ENCODE measurements at places on chromosomes 11 and 22.

- DNase-seq: no peak
Observed at GRCh38 chr11:58945663-58946062, 6.4 kb downstream of the GLYATL1 start.

GRCh38 chr22:22410121-22410520 lies 98.4 kb downstream of the ZNF280B start:
- no peak for DNase-seq

GRCh38 chr22:36726007-36726380 lies 22.4 kb upstream of the CACNG2 start:
- DNase-seq: no peak

GRCh38 chr11:69810289-69811118 lies 8.7 kb downstream of the FGF3 start:
- DNase-seq: no peak

- no peak for DNase-seq
Observed at GRCh38 chr22:36211237-36211861, 9.7 kb upstream of the APOL4 start.

GRCh38 chr11:77174559-77174958 lies 46.5 kb downstream of the MYO7A start:
- DNase-seq: no peak

- no peak for DNase-seq
Observed at GRCh38 chr11:121928597-121929580, 187.1 kb downstream of the BLID start.

DNA sequence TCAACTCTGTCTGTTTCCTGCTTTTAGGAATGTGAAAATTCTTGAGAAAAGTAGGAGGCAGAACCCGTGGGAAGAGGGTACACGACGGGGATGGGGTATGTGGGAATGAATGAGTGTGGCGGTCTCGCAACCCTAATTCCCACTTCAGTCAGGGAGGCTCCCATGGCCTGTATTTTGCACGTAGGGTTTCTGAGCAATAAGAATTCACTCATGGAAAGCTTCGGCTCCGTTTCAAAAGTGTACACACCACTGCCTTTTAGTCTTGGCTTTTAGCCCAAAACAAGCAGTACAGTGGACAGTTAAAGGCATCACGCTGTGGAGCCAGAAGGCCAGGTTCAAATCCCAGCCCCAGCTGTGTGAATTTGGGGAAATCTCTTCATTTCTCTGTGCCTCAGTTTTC lies 116.7 kb downstream of the MN1 start:
- no peak for DNase-seq

DNA sequence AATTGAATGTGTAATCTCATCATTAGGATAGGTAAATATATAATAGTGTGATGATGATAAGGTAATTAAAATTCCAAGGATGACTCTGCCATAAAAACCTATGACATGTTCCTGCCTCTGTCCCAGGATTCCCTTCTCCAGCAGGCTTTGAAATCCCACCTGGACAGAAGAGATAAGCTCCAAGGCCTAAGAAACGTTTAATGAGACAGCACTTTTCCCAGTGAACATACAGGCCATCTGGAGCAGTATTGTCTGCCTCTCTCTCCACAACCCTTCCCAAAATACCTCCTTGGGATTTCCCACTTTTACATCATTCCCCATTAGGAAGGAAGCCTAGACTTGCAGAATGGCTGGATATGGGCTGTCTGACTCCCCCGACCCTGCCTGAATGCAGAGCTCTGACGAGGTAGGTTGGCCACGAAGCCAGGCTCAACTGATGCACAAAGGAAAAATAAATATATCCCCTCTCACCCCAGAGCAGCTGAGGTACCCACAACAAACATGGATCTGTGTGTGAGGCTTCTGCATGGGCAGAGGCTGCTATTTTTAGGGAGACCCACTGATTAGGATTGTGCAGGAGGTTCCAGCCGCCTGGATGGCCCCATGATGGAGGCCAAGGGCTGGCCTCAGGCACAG lies 71.0 kb downstream of the TMPRSS5 start:
- no peak for DNase-seq

- no peak for DNase-seq
Observed at GRCh38 chr22:24728790-24729637, 45.5 kb downstream of the PIWIL3 start.

- DNase-seq: no peak
Observed at GRCh38 chr11:125079151-125079877, 16.2 kb downstream of the SLC37A2 start.

DNA sequence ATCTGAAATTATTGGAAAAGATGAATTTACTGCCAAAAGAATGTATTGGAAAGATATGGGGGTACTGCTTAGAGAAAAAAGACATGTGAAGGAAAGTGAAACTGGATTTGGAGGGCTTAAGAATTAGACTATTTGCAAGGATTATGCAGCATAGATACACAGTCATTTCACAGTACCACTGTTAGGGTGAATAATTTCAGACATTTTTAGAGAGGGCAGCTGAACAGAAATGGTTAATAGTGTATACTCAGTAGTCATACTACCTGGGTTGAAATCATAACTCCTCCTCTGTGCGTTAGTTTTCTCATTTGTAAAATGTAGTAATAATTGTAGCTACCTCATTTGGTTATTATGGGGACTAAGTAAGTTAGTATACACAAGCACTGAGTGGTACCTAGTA lies 33.0 kb downstream of the GAS2 start:
- no peak for DNase-seq

DNA sequence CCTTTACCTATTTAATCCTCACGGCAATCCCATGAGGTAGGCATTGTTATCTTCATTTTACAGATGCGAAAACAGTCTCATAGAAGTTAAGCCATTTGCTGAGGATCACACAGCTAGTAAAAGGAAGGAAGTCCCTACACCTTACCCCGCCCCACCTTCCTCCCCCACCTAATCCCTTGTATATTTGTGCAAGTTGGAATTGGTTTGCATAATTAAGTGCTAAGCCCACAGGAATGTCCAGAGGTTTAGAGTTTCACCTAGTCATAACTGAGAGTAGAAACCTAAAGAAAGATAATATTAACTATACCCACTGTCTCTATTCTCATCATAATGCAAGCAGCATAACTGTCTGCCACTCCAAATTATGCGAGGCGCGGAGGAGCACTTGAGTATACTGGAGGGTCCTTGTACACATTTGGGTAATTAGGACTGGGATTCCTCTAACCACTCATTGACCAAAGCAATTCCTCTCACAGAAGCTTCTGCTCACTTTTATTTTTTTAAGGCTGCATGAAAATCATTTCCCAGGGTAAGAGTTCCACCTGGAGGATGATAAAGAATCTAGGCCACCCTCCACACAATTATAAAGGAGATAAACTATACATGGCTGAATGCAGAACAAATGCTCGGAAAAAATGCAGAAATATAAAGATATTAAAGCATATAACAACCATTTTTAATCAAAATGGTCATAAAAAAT lies 199.9 kb downstream of the FAM181B start:
- no peak for DNase-seq

DNA sequence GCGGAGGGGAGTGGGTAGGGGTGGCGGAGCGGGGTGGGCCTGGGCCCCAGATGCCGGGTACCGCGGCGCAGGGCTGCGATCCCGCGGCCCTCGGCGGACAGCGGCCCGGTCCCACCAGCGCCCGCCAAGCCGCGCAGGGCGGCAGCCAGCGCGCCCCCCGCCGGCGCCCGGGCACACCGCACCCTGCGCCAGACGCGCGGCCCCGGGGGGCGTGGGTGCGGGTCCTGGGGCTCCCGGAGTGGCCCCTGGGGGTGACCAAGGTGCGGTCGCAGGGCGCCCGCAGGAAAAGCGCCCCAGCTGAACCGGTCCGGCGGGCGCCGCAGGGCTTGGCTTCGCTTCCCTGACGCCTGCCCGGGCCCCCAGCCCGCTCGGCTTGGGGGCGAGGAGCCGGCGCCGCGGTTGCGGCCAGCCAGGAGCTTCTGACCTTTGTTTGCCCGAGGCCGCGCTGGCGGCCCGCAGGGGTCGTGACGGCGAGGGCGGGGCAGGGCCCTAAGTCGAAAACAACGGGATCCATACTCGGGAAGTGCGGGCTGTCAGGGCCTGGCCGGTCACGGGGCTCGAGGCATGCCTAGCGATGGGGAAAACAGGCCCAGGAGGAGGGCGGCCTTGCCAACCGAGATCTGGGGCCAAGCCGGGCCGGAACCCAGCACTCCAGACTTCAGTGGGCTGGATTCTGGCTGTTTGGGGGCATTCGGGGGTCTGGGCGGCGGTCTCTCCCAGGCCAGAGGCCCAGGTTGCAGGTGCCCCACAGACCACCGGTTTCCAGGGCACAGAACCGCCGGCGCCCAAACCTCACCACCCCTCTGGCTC lies 581 bp upstream of the AP5B1 start:
- DNase-seq: no peak

GRCh38 chr11:41446107-41446506 lies 13.3 kb downstream of the LRRC4C start:
- no peak for DNase-seq

DNA sequence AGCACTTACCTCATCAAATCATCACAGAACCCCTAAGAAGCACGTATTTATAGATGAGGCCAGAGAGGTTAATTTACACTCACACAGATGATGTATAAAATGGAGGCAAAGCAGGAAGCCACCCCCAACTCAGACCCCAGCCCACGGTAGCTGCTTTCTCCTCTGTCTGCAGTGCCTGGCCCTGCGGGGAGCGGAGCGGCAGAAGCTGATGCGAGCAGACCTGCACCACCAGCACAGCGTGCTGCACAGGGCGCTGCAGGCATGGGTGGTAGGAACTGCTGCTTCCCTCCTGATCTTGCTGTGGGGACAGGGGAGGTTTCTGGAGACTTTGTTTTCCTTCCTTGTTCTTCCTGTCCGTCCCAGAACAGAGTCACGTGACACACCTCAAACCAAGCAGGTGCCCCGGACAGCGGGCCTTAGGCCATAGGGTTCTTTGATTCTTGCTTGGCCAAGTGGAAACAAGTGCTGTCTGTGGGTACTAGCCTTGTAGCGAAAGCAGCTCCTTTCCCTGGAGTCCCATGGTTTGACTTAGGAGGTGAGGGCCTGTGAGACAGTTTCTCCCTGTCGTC lies 57.8 kb downstream of the PISD start:
- DNase-seq: no peak

GRCh38 chr11:101049123-101049522 lies 80.5 kb downstream of the PGR start:
- DNase-seq: no peak

DNA sequence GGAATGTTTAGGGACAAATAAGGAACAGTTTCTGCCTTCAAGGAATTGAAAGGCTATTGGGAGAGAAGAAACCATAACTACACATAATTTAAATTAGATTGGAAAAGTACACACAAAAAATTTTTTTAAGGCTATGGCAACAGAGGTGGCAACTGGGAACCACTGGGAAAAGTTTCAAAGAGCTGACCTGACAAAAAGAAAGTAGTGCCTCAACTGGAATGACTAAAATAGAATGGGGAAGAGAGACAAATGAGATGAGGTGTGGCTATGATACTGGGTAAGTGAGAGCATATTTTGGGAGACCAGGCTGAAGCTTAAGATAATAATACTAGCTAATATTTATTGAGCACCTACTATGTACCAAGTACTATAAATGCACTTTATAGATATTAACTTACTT lies 2.9 kb upstream of the AKIP1 start:
- no peak for DNase-seq

DNA sequence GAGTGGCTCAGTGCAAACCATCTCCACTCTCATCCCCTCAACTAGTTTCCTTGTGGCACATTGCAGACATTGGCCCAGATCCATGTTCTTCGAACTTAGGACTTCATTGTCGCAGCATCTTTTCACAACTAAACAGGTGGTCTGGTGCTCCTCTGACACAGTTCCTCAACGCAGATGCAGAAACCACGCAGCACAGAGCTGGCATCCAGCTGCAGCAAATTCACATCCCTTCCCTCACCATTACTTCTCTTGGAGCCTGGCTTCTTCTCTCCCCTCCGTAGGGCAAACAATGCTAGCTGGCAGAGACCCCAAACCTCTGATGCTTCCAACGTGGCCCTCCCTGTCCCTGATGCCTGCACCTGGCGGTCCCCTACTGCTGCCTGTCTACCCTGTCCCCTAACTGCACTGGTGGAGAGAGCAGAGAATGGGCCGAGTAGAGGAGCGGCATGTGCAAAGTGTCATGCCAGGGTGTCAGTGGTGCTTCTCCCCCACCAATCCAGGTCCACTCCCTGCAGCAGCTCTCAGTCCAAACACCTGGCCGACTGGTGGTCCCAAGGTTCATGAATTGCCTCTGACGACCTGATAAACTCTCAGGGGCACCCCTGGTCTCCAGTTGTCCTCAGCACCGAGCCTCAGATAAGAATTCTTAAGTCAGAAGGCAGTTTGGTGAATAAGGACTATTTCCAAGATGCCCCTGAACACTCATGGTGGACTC lies 18.1 kb downstream of the TMPRSS13 start:
- DNase-seq: no peak

- no peak for DNase-seq
Observed at GRCh38 chr11:36465449-36466163, 44.5 kb downstream of the TRAF6 start.

- DNase-seq: no peak
Observed at GRCh38 chr11:135061166-135061565, 649.1 kb upstream of the B3GAT1 start.

Measured in stimulated activated CD4-positive, alpha-beta T cell treated with anti-CD3 and anti-CD28 coated beads, Interleukin-2, amount 100 ng/mL, for 24 hours (primary cell).